ENCODE measurements at places on chromosomes 13 and 19. TPM values are rescaled to one million over a fixed set of nuclear protein-coding genes. Genes with fewer than 3 reads are reported as not detected.
A peak's percentile ranks its signal among the peaks of the same experiment; 100 is the strongest.

DNA sequence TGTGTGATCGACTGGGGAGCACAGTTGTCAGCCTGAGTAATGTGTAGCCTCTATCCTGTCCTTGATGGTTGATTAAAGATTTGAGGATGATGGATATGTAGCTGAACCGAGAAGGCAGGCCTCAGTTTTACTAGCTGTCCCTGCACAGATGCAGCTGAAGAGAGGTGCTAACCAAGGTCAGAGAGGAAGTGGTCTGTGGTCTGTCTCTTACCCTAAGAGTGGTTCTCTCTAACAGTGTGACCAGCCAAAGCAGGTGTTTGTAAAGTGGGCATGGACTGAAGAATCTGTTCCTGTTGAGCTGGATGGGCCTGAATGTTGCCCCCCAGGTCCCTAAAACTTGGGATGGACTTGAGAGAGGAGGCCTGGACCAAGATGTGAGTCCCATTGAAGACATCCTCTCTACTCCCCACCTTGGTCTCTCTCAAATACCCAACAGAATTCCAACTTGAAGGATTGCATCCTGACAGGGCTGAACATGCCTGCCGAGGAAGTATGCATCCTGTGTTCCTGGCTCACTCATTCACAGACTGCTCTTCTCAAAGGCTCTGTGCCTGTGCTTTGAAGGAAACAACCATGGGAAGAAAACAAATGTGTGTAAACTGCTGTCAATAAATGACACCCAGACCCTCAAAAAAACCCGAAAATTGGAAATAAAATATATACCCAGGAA, 223.8 kb downstream of the MAB21L1 start:
- DNase-seq = no peak

DNA sequence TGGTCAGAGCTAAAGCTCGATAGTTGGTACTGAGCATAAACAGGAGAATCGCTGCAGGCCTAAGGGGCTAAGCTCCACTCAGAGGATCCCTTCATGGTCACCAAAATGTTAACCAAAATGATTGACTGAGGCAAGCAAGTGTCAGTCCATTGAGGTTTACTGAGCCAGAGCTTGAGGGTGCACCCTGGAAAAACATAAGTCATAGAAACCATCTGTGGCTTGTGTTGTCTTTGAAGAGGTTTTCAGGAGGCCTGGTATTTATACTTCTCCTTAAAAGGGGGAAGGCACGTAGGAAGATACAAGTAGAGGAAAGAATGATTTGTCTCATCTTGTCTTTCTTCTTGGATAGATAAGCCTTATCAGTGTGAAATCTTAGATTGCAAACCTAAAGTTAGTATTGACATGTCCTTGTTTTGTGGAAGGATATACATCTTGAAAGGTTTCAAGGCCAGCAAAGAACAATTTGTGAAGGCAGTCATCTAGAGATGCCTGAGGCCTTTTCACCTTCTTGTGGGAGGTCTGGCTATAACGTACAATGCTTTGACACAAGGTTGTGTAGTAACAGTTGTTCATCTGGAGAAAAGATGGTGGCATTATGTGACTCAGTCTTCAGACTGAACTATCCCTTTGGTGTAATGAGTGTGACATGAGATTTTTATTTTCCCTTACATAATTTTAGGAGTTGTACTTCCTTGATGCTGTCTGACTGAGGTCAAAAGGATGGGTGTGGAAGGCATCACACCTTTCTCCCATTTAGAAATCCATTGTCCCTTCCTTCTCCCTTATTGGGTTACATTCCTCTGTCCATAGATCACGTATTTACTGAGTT, 14.7 kb upstream of the CEACAM6 start:
- DNase-seq = no peak

- DNase-seq = no peak
Observed at GRCh38 chr13:85828094-85828684, 29.0 kb upstream of the SLITRK6 start.

DNA sequence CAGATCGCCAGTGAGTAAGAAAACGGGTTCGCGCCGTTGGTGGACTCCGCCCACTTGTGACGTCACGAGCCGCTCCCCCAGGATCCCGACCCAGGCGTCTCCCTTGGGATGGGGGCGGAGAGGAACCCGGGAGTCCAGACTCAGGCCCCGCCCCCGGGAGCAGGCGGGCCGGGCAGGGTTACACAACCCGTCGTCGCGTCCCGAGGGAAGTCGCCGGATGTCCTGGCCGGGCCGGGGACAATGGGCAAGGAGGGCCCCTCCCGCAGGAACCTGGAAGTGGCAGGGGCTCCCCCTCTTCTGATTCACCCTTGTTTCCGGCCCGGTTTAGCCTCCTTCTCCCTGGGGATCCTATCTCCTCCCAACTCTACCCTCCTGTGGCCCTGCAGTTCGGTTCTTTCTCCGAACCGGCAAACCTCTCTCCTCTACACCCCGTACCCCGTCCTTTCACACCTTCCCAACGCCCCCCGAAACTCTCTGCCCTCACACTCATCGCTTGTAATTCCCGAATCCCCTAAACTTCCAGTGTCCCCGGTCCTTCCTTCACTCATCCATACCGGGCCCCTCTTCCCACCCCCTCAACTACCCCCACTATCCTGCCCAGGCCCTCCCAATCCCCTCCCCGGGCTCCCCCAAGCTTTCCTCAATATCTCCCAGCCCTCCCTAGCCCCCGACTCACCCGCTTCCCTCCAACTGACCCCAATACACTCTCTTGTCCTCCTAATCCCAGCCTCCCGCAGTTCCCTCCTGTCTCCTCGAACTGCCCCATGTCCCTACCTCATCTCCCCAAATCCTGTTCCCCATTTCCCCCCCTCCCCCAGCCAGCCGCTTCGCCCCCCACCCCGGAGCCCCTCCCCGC, 20.0 kb upstream of the ERCC1 start:
- DNase-seq = peak; percentile 98

GRCh38 chr13:110524541-110525257, 36.8 kb downstream of the RAB20 start:
- DNase-seq = peak; percentile 97

DNA sequence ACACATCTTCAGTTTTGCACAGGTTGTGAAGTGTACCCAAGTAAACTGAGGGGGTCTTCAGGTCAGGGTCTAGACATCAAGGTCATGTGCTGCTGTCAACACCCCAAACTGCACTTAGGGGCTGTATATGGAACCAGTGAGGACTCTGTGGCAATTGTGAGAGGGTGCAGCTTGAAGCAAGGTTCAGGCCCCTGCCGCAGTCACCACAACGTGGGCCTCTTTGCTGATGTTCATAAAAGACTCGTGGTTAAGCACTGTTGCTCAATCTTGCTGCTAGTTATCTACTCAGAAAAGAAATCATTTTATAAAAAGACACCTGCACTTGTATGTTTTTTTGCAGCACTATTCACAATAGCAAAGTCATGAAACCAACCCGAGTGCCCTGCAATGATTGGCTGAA, 907.4 kb downstream of the UQCRFS1 start:
- DNase-seq = no peak

- peak; percentile 27 for DNase-seq
Observed at GRCh38 chr13:110593430-110594130, 21.8 kb upstream of the NAXD start.

GRCh38 chr13:27211771-27212364, 39.5 kb upstream of the RPL21 start:
- DNase-seq = no peak

- DNase-seq = no peak
Observed at GRCh38 chr13:30504081-30504480, 38.3 kb upstream of the HMGB1 start.

DNA sequence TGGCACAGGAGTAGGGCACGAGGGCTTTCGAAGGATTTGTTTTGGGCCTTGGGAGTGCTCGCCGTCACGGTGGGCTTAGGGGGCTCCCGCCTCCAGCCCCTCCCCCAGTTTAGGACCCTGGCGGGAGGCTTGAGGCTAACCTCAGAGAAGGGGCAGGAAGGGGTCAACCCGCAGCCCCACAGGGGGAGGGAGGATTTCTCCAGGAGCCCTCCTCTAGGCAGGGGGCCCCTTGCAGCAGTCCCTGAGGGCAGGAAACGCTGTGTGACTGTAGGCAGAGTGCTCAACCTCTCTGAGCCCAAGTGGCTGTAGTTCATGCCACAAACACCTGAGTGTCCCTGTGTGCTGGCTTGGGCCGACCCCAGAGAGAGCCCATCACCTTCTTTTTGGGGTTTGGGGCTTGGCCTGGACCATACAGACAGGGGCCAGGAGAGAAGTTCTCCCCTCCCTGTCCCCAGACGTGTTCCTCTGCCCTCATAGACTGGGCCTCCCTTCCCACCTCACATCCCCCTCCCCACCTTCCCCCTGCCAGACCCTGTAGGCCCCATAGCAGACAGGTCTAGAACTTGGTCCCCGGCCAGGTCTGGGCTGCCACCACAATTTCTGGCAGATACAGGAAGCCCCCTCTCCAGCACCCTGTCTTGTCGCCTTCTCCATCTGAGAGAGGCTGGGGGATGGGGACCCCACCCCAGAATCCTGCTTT, 8.1 kb downstream of the ISYNA1 start:
- no peak for DNase-seq

- DNase-seq = no peak
Observed at GRCh38 chr19:19738564-19738963, 5.7 kb upstream of the ZNF14 start.

DNA sequence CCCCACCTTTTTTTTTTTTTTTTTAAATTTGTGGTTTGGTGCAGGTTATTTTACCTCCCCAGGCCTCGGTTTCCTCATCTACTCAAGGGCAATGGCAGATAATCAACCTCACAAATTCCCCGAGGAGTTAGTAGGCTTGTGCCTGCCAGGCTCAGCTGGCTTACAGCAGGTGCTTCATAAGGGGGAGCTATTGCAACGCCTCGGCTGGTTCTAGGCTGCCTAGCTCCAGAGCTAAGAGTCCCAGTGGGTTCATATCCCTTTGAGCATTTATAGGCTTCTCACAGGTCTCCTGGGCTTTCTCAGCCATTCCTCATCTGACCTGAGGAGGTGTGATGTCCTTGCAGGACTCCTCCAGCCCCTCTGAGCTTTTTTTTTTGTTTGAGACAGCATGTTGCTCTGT, 10.6 kb downstream of the BCKDHA start:
- no peak for DNase-seq

DNA sequence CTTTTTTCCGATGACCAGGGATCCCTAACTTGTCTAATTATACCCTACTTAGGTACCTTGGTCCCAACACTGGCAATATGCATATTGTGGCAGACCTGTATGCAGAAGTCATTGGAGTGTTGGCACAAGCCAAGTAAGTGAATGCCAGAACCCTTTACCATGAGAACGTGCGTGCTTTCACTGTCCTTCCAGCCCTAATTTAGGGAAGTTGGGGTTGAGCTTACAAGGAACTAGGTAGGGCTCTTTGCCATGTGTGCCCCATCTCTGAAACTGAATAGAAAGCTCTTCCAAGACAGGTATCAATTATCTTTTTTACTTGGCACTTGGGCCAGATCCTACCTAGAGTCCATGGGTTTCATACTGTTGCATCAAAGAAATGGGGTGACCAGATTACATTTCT, 93.2 kb downstream of the FRY start:
- DNase-seq = no peak

- no peak for DNase-seq
Observed at GRCh38 chr19:1817553-1818179, 5.6 kb upstream of the ATP8B3 start.

- no peak for DNase-seq
Observed at GRCh38 chr13:93951108-93951507, 528.4 kb downstream of the DCT start.

GRCh38 chr19:15838351-15838750, 22.9 kb upstream of the OR10H1 start:
- DNase-seq = no peak

- no peak for DNase-seq
Observed at GRCh38 chr13:93222976-93223375, 3.6 kb upstream of the GPC6 start.

- no peak for DNase-seq
Observed at GRCh38 chr19:49214701-49215100, 57.1 kb downstream of the TRPM4 start.

DNA sequence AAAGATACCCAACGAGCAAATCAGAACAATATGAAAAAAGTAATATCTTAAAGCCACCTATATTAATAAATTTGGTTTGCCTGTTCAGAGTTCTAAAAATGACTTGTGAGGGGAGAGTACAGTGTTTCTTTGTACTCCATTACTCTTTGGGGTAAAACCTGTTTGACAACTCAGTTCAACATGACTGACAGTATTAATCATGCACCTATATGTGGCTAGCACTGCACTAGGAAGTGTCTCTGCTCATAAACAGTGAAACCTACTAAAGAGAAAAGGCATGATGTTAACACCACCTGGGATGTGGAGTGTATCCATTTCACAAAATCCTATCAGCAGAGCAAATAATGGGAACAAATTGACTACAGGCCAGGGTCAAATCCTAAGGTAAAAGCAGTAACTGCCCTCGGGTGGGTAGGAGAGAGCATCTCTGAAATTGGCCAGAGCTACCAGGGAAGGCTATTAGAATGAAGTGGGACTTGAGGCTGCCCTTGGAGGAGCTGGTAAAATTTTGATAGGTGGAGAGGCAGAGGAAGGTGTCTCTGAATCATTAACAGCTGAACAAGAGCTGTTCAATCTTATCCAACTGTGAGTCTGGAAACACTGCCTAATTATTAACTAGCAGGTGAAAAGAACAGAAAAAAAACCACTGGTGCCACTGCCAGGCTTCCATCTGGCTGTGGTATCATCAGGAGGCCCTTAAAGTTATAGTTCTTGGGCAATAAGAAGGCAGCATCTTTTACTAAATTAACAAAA, 365.1 kb downstream of the DNAJC15 start:
- DNase-seq = no peak

DNA sequence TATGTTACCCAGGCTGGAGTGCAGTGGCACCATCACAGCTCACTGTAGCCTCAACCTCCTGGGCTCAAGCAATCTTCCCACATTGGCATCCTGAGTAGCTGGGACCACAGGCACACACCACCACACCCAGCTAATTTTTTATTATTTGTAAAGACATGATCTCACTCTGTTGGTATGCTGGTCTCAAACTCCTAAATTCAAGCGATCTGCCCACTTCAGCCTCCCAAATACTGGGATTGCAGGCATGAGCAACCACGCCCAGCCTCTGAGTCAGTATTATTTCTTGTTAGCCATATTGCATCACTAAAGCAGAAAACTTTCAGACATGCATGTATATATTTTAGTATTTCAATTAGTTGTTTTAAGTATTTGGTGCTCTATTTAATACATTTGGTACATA, 376.4 kb downstream of the GPC6 start:
- no peak for DNase-seq

- DNase-seq = no peak
Observed at GRCh38 chr13:22108283-22108942, 437.5 kb downstream of the FGF9 start.

DNA sequence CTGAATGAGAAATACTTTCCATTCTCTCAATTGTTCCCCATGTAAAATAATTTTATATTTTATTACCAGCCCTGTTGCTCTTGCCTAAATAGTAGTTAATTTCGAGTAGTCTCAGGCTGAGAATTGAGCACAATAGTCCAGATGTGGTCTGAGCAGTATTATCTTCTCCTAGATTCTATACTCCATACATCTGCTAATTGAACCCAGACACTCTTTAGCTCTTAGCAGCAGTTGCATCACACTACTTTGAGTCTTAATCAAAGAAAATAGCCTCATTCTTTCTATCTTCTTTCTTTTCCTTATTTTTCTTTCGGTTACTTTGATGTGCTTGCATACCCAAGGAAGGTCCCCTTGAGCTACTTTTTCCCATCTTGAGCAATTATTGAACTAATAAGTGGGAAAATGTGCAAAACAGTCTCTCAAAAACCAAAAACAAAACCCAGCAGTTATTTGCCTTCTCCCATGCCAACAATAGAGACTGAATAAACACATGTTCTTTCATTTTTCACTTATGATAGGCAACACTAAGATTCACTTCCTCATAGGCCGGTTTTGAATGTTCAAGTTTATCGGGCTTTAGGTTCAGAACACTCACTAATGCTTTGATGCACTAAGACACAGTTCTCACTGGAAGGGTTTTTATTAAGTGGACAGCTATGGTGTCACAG, 204.5 kb downstream of the POU4F1 start:
- DNase-seq = no peak

The C3 gene
- total RNA-seq = 262 TPM

The CYP2A7 gene
- total RNA-seq = not detected

The ANGPTL8 gene
- not detected for total RNA-seq

All from thyroid gland (tissue), 4 donors.